Esophagus muscularis mucosa (tissue), 4 donors: ENCODE measurements at places on chromosomes 4 and X. TPM values are rescaled to one million over a fixed set of nuclear protein-coding genes. Genes with fewer than 3 reads are reported as not detected.

The RPA4 gene
- total RNA-seq, result 1.0 TPM

- H3K27me3 ChIP-seq, result no peaks in the 10 kb centered on the region
- no peak overlapping the region for H3K4me3 ChIP-seq
- no peak for DNase-seq
- no peaks in the 10 kb centered on the region for H3K4me1 ChIP-seq
Observed at GRCh38 chr4:145153904-145154298, 26.5 kb downstream of the OTUD4 start.

DNA sequence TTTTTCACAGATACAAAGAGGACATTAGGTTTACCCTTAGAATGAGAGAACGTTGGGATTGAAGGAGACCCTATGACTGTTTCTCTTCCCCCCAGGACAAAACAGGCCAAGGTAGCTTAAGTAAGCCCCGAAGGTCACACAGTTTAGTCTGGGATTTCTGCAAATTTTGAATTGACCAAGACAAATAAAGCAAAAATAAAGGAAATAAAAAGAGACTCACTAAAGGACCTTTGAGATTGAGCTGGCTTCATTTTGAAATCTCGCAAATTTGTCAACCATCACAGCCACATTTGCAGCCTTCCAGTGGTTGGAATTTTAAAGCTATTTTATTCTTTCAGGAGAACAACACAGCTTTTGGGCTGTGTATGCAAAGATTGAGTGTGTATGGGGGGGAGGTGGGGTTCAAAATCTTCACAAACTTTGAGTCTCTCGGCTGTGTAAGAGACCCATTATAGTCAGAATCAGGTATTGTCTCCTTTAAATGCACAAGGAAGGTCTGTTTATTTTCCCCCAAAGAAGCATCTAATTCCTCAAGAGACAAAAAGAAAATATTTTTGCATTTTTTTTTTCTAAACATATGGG, 4.2 kb downstream of the TMSB4X start:
- no peak for DNase-seq
- peak overlapping the region; percentile 95 for H3K27ac ChIP-seq
- H3K4me3 ChIP-seq, result peak overlapping the region; percentile 61
- H3K4me1 ChIP-seq, result peaks cover 23% of the 10 kb centered on the region

The CA5B gene
- 8.2 TPM for total RNA-seq

DNA sequence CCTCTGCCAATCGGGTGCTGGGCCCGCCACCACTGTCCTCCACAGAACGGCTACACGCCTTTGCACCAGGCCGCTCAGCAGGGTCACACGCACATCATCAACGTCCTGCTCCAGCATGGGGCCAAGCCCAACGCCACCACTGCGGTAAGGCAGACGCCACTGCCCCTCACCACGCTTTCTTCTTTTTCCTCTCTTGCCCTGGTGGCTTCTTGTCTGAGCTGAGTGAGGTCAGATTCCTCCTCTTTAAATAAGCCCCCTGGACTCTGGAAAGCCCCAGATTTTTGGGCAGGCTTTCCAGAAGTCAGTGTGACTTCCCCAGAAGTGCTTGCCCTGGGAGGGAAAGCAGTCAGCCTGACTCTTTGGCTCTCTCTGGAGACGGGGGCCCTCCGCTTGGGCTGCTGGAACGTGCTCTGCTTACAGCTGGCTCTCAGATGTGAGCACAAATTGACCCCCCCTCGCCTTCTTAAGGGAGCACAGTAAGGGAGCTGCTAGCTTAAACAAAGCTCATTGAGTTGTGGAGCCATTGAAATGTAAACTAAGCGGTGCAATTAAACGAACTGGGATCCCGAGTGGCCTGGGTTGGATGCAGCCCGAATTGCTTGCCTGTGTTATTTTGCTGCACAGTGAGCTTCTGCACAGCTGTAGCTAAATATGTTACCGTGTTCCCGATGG, 243.1 kb downstream of the ANK2 start:
- H3K27me3 ChIP-seq, result no peaks in the 10 kb centered on the region
- peak overlapping the region; percentile 36 for H3K4me3 ChIP-seq
- peak overlapping the region; percentile 87 for H3K27ac ChIP-seq
- no peak for DNase-seq
- no peaks in the 10 kb centered on the region for H3K36me3 ChIP-seq

DNA sequence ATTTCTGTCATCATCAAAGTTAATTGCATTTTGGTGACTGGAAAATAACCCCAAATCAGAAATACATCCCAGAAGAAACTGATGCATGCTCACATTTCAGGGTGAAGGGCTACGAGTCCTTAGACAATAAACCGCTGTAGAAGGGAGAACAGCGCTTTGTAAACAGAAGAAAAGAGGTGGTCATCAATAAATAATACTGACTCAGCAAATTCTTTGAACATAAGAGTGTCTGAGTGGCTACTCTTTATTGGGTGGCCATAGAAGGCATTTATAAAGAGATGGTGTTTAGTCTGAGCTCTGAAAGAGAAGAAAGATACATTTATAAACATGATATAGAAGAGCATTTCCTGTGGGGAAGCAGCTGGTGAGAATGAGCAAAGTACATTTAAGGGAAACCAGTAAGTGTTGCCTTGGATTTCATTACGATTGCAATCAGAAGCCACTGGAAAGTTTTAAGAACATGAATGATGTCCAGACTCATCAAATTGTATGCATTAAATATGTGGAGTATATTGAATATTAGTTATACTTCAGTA, 246.9 kb upstream of the GIMD1 start:
- no peaks in the 10 kb centered on the region for H3K36me3 ChIP-seq
- H3K4me3 ChIP-seq, result no peak overlapping the region
- no peaks in the 10 kb centered on the region for H3K4me1 ChIP-seq
